Stimulated activated CD4-positive, alpha-beta T cell treated with anti-CD3 and anti-CD28 coated beads, Interleukin-1b, Interleukin-23, amount 100 ng/mL, for 48 hours (primary cell): ENCODE measurements at places on chromosomes 5 and 9.

- DNase-seq: no peak
These were observed 208.1 kb upstream of the S1PR3 start for GRCh38 chr9:88782931-88783710.

- no peak for DNase-seq
These were observed 78.7 kb upstream of the SH3PXD2B start for GRCh38 chr5:172533058-172533398.

DNA sequence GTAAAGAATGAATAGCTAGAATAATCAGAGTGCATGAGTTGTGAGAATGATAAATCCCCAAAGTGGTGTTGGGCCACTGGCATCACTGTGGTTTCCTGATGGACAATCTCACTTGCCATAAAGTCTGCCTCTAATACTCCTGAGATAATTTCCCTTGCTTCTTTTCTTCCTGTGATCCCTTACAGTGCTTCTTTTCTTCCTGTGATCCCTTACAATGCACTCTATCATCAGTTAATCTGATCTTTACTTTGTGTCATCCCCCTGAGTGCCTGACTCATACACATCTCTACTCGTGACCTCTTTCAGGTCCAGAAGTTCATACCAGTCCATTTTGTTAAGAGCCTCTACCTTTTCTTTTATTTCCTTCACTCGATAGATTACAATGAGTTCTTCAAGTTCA, 418.3 kb downstream of the HCN1 start:
- DNase-seq: no peak

- DNase-seq: no peak
These were observed 44.6 kb downstream of the MPDZ start for GRCh38 chr9:13234932-13235331.

DNA sequence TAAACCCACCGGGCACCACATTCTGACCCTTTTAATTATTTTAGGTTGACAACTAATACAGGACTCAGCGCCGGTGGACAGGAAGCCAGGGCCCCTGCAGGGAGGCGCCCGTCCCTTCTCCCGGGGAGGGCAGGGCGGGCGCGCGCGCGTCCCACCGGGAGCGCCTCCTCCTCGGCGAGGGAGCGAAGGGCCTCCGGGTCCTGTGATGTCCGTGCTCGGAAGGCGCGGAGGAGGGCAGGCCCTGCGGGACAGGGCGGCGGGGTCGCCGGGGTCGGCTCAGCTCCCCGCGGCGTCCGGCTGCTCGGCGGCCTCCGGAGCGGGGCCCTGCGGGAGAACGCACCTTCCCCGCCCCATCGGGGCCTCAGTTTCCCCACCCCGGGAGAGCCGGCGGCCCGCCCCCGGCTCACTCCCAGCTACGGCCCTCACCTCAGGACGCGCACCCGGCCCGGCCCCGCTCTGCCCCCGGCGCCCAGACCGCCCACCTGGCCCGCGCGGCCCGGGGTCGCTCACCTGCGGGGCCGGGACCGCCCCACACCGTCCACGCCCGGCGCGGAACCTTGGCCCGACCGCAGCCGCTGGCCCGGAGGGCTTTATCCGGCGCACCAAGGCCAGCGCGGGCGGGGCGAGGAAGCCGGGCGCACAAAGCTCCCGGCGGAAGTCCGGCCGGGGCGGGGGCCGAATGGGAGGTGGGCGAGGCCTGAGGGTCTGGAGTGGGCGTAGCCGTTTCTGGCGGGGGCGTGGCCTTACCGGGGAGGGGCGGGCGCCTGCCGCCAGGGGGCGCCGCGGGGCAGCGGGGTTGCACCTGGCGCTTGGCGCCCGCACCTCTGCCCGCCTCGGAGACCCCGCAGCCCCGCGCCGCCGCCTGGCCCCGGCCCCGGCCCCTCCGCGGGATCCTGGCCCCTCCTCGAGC, at the start of the genes EXD3 and NOXA1:
Gene EXD3 (minus strand): TSS at position 559 of the 910 bp plus-strand sequence. CDS start 27,805 bp downstream, outside the sequence.
Gene NOXA1 (plus strand): TSS at position 790 of the 910 bp plus-strand sequence. CDS start 137 bp downstream, outside the sequence.
- DNase-seq: peak; percentile 95
